Activated CD8-positive, alpha-beta T cell treated with anti-CD3 and anti-CD28 coated beads for 36 hours (primary cell): ENCODE measurements at places on chromosomes 5 and 9. TPM values are rescaled to one million over a fixed set of nuclear protein-coding genes. Genes with fewer than 3 reads are reported as not detected.

DNA sequence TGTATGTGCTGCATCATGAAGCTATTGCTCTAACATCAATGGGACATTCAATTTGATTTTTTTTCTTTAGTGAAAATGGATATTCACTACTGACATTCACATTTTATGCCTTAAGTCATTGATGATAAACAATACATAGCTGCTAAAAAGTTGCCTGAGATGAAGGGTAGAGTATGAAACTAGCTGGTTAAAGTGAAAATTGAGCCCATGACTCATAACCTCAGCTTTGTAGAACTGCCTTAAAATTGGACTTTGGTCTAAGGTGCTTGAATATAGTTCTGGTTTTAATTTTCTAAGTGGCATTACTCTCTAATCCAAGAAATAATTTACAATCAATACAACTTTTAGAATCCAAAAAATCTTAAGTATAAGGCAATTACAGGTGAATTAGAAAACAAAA, 740.4 kb upstream of the RIOK2 start:
- no peak for DNase-seq

GRCh38 chr5:64100203-64100602, 65.4 kb upstream of the RNF180 start:
- no peak for DNase-seq

GRCh38 chr5:145908206-145908960, 28.0 kb upstream of the SH3RF2 start:
- DNase-seq: no peak

- DNase-seq: no peak
Observed at GRCh38 chr9:134709512-134710270, 68.1 kb downstream of the COL5A1 start.

DNA sequence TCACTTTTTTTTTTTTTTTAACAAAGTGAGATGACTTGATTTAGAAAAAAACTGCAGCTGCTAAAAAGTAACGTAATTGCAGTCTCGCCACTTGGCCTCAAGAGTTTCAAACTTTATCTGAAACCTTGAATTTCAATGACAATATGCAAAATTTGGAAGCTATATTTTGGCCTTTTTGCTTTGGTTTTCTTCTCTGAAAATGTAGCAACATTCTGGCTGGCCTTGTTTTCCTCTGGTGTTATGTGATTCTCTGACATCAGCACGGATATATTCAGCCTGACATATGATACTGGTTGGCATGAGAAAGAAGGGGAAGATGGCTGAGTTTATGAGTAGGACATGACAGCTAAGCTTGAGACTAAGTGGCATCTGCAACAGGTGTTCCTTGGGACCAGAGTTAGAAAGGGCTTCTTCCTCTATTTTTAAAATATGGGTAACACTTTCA, 136.5 kb downstream of the MEF2C start:
- DNase-seq: no peak

DNA sequence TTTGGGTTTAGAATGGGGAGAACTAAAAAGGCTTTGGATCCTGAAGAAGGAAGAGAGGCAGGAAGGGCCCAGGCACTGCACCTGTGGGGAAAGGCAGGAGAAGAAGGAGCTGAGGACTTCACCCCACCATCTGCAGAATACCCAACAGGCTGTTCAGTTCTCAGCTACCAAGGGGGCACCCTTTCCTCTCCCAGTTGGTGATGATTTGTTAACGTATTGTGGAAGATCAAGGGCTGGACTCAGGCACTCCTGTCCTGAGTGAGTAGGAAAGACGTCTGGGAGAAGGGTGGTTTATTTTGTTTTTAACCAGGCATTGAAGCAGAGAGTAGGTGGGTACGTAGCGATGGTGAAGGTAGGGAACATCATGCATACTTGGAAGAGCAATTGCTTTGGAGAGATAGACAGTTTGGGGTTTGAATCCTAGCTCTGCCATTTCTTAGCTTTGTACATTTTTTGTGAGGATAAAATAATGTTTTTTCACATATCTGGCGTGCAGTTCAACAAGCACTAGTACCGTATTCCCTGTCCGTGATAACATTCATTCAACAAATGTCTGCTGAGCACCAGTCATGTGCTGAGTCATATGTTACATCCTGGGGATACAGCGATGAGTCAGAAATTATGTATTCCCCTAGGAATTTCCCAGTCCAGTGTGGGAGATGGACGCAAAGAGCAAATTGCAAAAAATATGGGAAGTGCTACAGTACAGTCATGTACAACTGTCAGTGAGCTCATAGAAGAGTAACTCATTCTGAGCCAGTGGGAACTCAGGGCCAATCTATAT, 2.1 kb downstream of the MSANTD3 start:
- DNase-seq: no peak

DNA sequence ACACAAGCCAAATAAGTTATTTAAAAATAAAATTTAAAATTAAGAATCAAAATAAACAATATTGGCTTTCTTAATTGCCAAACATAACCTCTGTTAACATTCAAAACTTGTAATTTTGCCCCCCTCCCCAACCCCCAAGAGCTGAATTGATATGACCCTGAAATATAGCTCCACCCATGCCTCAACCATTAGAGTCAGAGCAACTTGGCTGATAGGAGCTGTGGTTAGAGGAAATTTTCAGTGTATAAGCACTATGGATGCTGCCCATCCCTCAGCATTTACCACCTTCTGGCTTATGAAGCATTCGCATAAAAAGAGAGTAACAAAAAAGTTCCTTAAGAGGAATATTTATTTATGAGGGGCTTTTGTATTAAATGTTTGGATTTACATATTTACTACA, 6.1 kb downstream of the POC5 start:
- DNase-seq: no peak

GRCh38 chr5:151662805-151663204, 23.9 kb downstream of the SPARC start:
- DNase-seq: no peak

GRCh38 chr5:103428923-103429322, 133.7 kb downstream of the NUDT12 start:
- DNase-seq: no peak

DNA sequence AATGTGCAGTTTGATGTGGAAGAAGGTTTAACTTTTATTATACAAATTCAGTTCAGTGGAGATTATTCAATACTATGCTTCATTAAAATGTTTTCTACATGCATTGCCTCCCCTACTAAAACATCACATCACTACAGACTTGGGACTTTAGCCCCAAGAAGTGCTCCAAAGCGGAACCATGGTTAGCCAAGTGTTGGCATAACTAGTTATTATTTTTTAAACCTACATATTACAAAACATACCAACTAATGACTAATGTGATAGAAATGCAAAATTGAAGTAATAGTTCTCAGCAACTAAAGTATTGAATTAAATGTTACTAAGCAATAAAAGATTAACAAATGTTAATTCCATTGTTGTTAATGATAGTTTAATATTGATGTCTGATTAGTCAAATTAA, 74.5 kb downstream of the XRCC4 start:
- DNase-seq: no peak

DNA sequence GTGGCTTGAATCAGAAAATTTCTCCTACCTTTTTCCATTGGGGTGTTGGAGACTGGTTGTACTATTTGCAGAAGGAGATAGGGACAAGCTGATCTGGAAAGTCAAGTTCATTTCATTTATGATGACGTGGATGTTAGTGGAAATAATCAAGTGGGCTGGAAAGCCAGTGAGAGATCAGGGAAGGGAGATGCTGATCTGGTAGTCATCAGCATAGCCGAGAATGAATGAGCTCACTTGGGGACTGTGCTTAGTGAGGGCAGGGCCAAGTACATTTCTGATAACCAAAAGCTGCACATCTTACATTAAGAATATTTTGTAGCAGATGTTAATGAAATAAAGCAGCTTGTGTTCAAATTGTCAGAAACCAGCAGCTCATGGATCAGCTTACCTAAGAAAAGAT, 12.1 kb downstream of the MAN2A1 start:
- no peak for DNase-seq

DNA sequence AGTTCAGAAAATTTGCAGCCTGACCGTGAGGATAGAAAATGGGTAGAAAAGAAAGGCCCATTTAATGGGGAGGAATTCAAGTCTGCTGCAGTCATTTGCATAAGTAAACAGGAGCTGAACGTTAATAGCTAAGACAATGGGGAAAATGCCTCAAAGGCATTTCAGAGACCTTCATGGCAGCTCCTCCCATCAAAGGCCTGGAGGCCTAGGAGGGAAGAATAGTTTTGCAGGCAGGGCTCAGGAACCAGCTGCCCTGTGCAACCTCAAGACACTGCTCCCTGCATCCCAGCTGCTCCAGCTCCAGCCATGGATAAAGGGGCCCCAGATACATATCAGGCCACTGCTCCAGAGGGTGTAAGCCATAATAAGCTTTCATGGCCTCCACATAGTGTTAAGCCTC, 32.2 kb upstream of the CDH18 start:
- DNase-seq: no peak

GRCh38 chr9:113449376-113449775, 14.2 kb upstream of the RGS3 start:
- DNase-seq: no peak

CSF2 gene
- 64.1 TPM for total RNA-seq

NME5 gene
- not detected for total RNA-seq

MOB3B gene
- total RNA-seq: 0.47 TPM

CCNI2 gene
- 10.0 TPM for total RNA-seq

MAMDC2 gene
- not detected for total RNA-seq

WDR38 gene
- total RNA-seq: not detected
